Ecto neural progenitor cell (in vitro differentiated cells): ENCODE measurements at places on chromosomes 2 and 18.

- DNase-seq = peak; percentile 65
Observed at GRCh38 chr2:45343251-45344017, 267.6 kb downstream of the SRBD1 start.

GRCh38 chr2:239773228-239774141 lies 251.7 kb downstream of the NDUFA10 start:
- DNase-seq = peak; percentile 23

- no peak for DNase-seq
Observed at GRCh38 chr2:175169191-175169590, 1.2 kb upstream of the ATF2 start.

- DNase-seq = no peak
Observed at GRCh38 chr18:36580266-36580665, 248.5 kb downstream of the TPGS2 start.

DNA sequence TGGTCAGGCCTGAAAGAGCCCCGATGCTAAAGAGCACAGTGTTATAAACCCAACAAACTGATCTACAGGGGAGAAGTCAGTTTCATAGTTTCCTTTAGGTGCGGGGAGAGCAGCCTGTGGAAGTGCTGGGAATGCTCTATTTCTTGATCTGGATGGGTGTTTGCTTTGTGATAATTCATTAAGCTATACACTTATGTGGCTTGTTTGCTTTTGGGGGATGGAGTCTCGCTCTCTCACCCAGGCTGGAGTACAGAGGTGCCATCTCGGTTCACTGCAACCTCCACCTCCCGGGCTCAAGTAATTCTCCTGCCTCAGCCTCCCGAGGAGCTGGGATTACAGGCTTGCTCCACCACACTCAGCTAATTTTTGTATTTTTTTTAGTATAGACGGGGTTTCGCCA lies 30.1 kb upstream of the CEP68 start:
- no peak for DNase-seq

GRCh38 chr2:240811346-240812300 lies 8.4 kb downstream of the KIF1A start:
- DNase-seq = peak; percentile 32

DNA sequence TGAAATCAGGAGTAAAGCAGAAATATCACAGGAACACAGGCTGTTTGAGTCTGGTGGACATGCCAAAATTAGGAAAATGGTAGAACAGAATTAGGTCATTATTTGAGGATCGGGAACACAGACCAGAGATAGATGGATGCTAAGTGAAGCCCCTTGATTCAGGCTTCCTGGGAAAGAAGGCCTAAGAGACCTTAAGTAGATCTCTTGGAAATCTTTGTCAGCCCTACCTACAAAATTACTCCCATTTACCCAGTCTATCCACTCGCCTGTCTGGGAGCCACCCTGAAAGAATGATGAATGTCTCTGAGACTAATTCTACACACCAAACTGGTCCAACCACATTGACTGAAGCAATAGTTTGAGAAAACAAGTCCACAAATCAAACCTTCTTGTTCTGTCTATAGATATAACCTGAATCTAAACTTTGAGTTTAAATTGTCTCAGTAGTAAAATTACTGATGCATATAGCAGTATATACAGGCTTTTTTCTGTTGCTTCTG lies 36.6 kb upstream of the TANK start:
- no peak for DNase-seq

GRCh38 chr18:44681076-44681970 lies 635 bp downstream of the SETBP1 start:
- no peak for DNase-seq

GRCh38 chr18:11981543-11982366 lies 448 bp downstream of the IMPA2 start:
- DNase-seq = peak; percentile 84

GRCh38 chr18:58416704-58417683 lies 211.9 kb downstream of the ALPK2 start:
- DNase-seq = peak; percentile 32

GRCh38 chr2:186201371-186201770 lies 284.7 kb upstream of the ZC3H15 start:
- no peak for DNase-seq

- no peak for DNase-seq
Observed at GRCh38 chr2:160614391-160614790, 120.8 kb upstream of the RBMS1 start.

DNA sequence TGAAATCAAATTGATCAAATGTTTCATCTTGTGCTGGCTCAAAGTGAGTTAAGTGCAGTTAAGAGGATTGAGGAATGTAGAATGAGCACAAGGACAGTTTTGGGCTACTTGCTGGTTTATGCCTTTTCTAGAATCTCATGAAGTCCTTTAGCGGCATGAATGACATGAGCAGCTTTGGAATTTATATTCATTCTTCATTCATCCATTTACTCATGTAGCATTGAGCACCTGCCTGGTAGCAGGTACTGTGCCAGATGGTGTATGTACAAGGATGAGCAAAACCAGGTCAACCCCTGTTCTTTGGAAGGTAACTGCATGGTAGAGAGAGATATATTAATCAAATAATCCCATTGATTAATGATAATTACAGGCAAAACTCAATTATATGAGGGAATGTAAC lies 1.2 kb downstream of the ICOS start:
- no peak for DNase-seq

DNA sequence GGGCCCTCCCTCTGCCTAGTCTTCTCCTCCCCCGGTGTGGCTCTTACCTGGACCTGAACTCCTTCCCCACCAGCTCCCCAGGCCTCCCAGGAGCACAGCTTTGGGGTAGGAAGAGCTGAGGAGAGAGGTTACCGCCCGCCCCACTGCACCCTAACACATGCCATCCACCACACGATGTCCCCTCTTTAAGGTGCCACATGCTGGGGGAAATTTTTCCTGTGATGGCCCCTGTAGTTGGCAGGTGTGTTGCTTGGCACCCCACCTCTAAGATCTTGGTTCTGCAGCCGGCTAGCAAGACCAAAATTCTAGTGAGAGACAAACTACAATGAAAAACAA lies 6.9 kb upstream of the TEX261 start:
- DNase-seq = no peak

- no peak for DNase-seq
Observed at GRCh38 chr2:240903191-240904060, 2.7 kb upstream of the CROCC2 start.

- DNase-seq = no peak
Observed at GRCh38 chr2:65024149-65024829, 31.9 kb upstream of the CEP68 start.

DNA sequence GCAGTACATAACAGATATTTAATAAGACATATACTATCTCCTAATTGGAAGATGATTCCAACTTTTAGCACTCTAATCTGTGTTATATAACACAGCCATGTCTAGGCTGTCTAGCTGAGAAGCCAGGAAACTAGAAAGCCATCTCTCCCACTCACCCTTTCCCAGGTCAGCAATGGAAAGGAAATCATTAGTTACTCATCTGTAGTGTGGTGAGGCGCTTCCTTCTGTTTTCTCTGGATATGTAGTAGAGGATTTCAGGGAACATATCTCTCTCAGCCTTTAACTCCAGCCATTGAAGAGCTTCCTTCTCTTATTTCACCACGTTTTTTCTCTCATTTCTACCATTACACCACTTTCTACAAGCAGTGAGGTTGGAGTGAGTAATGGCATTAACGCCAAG lies 19.4 kb downstream of the RBBP8 start:
- no peak for DNase-seq

- no peak for DNase-seq
Observed at GRCh38 chr2:112646102-112646719, 472 bp downstream of the SLC20A1 start.

- no peak for DNase-seq
Observed at GRCh38 chr18:54140641-54141040, 83.8 kb downstream of the MBD2 start.

- no peak for DNase-seq
Observed at GRCh38 chr2:177660742-177661141, 268.2 kb downstream of the AGPS start.

DNA sequence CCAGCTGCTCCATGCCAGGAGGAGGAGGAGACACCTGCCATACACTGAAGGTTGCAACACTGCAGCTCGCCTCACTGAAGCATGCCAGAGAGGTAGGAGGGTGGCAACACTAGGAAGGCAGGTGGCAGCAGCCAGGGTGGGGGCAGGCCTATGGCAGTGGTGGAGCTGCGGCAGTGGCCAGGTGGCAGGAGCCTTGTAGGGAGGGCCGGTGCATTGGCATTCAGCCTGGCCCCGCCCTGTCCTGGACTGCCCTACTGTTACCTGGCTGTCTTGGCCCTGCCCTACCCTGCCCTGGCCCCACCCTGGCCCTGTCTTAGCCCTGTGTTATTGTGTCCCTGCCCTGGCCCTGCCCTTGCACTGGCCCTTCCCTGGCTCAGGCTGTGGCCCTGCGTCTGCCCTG lies 7.4 kb upstream of the ANKRD62 start:
- DNase-seq = no peak

DNA sequence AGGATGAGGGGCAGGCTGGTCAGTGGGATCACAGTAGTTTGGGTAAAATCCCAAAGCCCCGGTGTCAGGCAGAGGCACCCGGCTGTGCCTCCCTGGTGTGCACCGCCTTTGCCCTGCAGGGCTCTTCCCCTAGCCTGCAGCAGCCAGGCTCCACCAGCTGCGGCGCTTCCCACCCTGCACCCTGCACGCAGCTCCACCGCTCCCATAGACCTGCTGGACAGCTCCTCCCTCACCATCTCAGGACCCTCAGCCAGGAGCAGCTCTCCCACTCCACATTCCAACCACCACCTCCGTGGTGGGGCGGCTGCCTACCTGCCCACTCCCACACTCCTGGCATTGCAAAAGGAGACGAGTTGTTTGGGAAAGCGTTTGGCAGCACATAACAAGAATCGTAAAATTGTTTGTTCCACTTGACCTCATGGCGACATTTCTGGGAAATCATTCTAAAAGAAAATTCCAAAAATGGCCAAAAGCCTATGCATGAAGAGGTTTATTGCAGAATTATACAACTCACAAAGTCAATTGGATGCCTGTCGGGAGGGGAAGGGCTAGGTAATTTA lies 287.4 kb upstream of the HDAC4 start:
- peak; percentile 43 for DNase-seq

DNA sequence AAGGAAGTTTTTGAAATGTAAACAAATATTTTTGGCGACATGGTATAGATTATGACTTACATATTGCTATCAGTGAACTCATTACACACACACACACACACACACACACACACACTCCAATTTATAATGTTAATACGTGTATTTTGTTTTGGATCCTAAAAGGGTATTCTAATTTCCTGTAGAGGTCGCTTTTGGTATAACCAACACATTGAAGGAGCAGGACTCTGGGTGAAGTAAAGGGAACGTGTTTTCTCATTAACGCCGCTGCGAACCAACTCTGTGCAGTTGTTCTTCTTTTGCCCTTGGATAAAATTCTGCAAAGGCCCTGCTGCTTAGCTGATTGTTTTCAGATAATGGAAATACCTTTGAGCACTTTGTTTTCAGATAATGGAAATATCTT lies 190.4 kb downstream of the PMAIP1 start:
- no peak for DNase-seq

DNA sequence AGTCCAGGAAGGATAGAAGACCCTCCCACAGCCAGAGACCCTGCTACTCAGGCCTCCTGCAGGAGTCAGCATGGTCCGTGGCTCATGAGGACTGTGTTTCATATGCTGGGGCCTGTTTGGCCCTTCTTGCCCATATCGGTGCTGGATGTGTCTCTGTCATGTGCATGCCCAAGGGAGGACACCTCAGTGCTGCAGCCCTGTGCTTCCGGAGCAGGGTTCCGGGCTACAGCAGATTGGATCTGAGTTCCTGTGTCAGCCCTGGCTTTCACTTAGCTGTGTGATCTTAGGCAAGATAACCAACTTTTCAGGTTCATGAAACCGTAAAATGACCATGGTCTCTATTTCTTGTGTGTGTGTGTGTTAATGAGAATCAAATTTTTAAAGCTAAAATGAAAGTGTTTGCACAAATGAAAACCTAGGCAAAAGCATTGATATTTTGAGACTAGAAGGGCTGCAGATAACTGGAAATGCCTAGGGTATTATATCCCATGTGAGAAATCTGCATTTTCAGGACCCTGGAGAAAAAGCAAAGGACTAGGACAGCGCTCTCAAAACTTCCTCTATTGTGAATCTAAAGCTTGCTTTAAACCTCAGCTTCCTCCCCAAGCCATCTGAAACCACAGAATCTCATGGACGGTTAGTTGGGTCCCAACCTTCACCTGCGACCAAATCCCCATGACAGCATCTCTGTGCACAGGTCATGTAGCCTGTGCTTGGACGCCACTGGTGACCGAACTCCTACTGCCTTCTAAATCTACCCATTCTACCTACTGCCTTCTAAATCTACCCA lies 58.8 kb upstream of the CAPN13 start:
- DNase-seq = no peak

GRCh38 chr2:142961202-142961601 lies 83.7 kb downstream of the KYNU start:
- DNase-seq = no peak

- DNase-seq = no peak
Observed at GRCh38 chr2:167133614-167134013, 245.3 kb downstream of the XIRP2 start.

DNA sequence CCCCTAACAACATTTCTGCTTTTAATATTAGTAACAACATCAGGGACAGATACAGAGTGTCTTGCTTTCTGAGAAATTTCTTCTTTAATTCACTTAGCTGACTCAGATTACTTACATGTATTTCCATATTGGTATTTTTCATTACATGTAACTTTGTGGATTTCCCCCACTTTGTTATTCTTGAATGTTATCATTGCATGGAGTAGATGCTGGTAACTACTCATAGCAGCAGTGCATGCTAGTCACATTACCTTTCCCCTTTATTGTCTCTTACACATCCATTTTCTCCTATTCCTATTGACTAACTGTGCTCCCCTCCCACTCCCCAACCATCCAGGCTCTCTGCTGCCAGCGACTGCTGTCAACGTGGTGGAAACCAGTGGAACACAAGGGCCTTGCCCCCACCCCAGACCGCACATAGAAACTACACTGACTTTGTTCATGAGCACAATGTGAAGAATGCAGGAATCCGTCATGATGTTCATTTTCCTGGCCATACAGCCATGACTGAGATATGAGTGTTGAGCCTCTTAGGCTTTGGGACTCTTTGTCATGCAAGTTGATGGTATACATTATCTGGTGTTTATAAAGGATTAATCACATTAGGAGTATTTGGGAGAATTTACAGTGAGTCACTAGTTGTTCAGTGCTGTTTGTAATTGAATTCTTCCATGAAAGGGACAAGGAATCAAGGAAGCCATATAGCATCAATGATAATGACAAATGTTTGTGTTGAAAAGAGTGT lies 91.0 kb downstream of the EPB41L5 start:
- no peak for DNase-seq

DNA sequence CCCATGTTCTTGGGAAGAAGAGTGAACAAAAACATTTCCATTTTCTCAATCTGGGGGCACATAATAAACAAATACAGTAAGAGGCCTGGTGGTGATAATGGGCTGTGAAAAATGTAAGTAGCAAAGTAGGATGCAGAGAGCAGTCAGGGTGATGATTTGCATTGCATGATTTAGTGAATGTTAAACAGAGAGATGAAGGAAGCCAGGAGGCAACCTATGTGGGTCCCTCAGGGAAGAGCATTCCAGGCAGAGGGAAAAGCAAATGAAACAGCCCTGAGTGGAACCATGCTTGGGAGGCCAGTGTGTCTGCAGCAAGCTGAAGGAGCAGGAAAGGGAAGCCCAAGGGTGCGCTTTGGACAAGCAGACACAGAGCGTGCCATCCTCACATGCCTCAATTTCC lies 5.4 kb downstream of the VIT start:
- no peak for DNase-seq
